Stimulated activated CD4-positive, alpha-beta T cell treated with anti-CD3 and anti-CD28 coated beads, TNF-alpha, amount 100 ng/mL, for 4 hours (primary cell): ENCODE measurements at places on chromosomes 4 and X.

DNA sequence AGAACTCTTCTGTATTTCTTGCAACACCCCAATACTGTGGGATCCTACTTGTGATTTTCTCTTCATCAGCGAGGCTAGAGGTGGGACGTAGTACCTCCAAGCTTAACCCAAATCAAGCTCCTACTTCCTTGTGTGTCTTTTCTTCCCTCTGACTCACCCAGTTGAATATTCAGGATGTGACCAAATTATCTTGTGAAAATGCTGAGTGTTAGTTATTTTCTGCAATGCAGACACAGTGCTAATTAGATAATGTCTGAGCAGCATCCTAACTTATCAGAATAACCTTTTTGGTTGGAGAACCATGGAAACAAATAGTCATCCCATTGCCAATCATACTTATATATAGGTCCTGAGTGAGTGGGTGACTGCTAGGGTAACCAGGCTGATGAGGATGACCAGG is 2.4 kb downstream of the MEPE start:
- no peak for DNase-seq

- DNase-seq, result no peak
These were observed at the start of gene CRMP1 for GRCh38 chr4:5893004-5893580. TSS of gene CRMP1 (minus strand) at chr4:5893086. CDS start at chr4:5892969, 117 bp downstream.

- no peak for DNase-seq
These were observed 180.8 kb downstream of the VEGFC start for GRCh38 chr4:176611951-176612350.

DNA sequence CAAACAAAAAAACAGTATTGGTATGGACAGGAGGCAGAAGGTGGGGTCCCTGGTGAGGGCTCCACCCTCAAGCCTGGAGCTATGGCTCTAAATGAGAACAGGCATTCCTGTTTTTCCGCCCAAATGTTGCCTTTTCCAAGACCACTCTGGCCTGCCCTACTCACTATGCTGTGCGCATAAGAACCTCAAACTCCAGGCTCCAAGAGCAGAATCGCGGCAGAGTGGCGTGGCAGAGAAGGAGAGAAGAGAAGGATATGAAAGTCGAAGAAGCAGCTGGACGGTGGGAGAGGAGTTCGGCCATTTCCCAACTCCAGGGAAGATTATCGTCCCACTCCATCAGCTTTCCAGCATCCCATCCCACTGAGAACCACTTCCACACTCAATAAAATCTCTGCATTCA is 207.8 kb downstream of the FAT4 start:
- DNase-seq, result no peak

GRCh38 chr4:23135792-23136645 is 443.3 kb downstream of the GBA3 start:
- DNase-seq, result no peak

DNA sequence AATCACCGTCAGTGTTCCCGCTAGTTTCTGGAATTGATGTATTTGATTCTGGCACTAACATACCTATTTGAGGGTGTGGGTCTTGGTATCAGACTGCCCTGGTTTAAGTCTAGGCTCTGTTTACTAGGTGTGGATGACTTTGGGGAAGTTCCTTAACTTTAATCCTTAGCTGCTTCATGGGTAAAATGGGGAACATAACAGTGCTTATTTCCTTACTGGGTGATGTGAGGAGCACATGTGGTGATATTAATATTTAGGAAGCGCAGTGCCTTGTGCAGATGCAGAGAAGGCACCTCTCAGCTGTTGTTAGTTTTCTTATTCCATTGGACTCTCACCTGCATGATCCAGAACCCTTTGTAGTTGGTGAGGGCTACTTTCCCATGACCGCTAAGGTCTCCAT is 17.1 kb downstream of the RNF4 start:
- no peak for DNase-seq

GRCh38 chr4:105472871-105473323 is 965 bp downstream of the PPA2 start:
- DNase-seq, result peak; percentile 40

GRCh38 chr4:128359422-128359821 is 71.8 kb upstream of the PGRMC2 start:
- no peak for DNase-seq

DNA sequence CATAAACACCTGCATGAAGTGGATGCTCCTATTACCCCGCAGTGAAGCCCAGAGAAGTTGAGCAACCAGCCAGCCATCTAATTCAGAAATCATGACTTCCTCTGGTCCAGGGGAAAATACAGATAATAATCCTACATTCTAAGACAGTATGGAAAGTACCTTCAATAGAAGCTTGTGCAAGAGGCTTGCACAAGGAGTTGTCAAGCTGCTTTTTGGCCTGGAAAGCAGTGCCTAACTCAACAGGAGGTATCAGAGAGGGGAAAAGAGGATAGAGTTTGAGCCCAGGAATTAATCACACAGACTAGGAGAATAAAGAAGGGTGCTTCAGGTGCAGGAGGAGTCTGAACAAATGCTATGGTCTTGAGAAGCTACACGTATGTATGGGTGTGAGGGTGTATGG is 26.7 kb downstream of the TMEM192 start:
- no peak for DNase-seq

GRCh38 chr4:94463771-94464170 is 12.0 kb downstream of the PDLIM5 start:
- DNase-seq, result no peak

- DNase-seq, result no peak
These were observed 238.4 kb upstream of the ANXA3 start for GRCh38 chr4:78312989-78313753.

- no peak for DNase-seq
These were observed 28.0 kb downstream of the MGAT4D start for GRCh38 chr4:140469791-140470733.

DNA sequence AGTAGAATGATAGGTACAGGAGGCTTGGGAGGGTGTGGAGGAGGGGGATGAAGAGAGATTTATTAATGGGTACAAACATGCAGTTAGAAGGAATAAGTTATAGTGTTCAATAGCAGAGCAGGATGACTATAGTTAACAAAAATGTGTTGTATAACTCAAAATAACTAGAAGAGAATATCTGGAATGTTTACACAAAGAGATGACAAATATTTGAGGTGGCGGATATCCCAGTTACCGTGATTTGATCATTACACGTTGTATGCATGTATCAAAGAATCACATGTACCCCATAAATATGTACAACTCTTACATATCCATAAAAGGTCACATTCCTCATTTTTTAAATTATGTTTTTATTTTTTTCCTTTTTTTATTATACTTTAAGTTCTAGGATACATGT is 456.6 kb downstream of the MAGEB5 start:
- no peak for DNase-seq
